ENCODE measurements at places on chromosomes 5 and 9.

- DNase-seq = no peak
Measured at GRCh38 chr5:83488271-83488670, 16.7 kb downstream of the VCAN start.

DNA sequence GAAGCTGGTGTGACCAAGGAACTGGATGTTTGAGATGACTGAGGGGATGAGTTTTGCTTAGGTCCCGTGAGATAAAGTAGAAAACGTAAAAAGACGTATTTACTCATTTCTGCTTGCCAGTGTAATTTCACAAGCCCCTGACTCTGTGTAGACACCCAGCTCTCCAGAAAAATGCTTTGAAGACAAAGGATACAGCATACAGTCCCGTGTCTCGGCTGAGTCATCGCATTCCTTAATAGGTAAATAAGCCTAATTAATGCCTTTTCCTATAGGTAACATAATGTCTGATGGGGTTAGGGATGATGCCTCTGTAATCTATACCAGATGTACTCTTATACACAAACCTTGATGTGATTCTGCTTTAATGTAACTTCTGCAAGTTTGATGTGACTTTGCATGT is 20.2 kb downstream of the S100Z start:
- DNase-seq = no peak

- no peak for DNase-seq
Measured at GRCh38 chr5:151584057-151584937, 6.8 kb downstream of the FAT2 start.

DNA sequence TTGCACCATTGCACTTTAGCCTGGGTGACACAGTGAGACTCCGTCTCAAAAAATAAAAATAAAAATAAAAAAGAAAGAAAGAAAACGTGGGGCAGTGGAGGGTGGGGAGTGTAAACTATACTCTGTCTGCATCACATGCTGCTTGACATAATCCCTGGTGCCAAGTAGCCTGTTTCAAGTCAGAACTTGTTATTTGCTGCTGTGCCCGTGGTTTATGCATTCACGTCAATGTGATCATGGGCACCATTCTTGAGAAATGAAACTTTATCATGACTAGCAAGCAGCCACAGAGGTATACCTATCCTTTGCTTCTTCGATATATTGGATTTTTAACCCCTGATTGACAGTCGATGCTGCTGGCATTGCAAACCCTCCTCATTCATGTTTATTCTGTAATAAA is 4.1 kb upstream of the SMU1 start:
- no peak for DNase-seq

DNA sequence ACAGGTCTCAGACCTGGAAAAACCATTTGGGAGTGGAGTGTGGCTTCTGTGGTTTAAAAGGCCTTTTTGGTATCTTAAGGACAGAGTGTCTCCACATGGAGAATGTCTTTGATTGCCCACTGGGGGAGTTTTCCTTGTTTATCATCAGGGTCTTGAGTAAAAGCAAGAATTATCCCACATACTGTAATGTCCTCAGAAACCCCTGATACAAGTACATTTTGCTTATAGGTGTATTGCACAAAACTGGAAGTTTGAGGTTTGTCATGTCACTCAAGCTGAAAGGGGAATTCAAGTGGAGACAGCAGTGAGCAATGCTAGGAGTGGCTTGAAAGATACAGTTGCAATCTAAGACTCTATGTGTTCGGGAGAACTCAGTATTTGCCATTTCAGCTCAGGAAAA is 62.7 kb upstream of the GRAMD2B start:
- DNase-seq = no peak

DNA sequence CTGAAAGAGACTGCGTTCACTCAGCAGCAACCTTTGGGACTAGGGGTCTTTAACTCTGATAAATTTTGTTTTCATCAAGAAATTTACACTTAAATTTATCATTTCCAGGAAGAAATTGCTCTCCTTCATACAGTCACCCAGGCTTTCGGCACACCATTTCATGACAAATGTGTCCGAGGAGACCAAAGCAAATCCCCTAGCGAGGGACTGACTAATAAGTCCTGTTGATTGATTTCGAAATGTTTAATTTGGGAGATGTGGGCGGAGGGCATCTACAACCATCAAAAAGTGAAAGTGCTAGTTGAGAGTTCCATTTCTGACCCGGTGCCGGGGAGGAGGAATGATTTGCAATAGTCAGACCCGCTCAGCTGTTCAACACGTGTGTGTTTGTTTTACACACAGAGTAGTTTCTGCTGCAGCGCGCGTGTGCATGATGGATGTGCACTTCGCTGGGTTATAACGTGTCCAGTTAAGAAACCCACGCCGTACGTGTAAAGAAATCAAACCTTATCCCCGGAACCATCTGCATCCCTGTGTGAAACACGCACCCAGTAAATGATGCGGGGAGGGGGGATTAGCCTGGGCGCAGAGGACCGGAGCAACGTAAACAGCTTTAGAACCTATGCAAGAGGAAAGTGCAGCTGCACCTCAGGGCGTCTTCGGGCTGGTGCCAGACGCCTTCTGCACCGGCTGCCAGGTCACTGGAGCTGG is 845 bp upstream of the NR4A3 start:
- no peak for DNase-seq

GRCh38 chr9:18982262-18982620 is 50.8 kb downstream of the SAXO1 start:
- DNase-seq = no peak

GRCh38 chr9:81455462-81456219 is 233.7 kb downstream of the TLE1 start:
- no peak for DNase-seq
